ENCODE measurements at places on chromosomes 16 and 17.

- no peak for DNase-seq
Measured at GRCh38 chr16:35398180-35398579, 1938.8 kb downstream of the TP53TG3F start.

- no peak for DNase-seq
Measured at GRCh38 chr17:76199469-76199868, 40.8 kb downstream of the RNF157 start.

DNA sequence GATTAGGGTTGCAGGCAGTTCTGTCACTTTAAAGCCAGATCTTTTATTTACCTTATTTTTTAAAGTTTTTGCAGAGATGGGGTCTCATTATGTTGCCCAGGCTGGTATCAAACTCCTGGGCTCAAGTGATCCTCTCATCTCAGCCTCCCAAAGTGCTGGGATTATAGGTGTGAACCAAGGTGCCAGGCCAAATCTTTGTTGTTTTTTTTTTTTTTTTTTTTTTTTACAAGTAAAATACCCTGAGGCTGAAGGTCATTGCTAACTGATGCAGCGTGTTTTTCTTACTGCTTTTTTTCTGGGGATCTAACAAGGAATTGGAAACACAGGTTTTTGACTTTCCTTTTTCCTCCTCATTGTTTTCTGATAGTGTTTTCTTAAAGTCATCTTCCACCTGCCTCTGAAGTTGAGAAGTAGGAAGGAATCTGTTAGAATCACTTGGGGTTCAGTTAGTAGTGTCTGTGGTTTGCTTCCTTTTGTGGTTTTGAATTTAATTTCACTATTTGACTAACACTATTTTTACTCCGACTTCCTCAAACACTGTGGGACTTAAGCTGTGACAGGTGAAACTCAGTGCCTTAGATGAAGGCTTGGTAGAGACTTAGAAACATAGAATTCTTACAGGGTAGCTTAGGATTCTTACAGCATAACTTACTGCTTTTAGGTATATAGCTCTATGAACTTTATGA lies 22.2 kb downstream of the CLTC start:
- DNase-seq, result no peak

GRCh38 chr17:56866496-56866895 lies 32.5 kb downstream of the DGKE start:
- no peak for DNase-seq

DNA sequence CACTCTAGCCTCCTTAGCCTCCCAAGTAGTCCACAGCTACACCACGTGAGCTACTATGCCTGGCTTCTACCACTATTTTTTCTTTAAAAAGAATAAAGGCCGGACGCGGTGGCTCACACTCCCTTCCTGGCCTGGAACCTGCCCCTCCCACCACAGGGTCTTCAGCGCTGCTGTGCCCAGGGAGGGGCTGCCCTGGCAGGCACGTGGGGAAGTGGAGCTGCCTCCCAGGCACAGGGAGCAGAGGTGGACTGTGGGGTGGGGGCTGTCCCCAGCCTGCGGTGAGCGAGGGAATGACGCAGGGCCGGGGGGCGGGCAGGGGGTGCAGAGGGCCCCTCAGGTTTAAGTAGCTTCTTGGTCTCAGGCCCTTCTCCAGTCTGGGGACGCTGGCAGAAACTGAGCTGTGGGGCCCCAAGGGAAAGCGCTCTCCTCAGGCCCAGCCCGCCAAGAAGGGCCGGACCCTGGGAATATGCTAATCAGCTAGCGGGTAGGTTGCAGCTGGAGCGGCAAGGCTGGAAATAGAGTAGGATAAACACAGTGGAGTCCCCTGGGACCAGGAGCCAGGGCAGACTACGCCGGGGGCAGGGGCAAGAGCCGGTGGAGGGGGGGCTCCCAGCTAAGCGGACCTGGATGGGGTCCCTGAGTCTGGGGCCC lies 46.8 kb downstream of the TIMM22 start:
- DNase-seq, result no peak

DNA sequence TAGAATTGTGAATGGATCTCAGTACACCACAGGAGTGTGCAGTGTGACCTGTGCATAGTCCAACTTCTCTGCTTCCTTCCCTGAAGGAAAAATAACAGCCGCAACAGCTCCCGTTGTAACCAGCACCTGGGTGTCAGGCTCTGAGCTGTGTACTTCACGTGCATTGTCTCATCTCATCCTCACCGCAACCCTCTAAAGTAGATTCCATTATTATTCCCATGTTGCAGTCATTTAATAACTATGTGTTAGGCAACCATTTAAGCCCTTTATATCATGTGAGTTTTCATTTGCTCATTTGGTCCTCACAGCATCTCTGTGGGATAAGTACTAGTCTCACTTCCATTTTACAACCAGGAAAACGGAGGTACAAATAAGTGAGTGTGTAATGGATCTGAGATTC lies 247.0 kb upstream of the MAF start:
- no peak for DNase-seq

DNA sequence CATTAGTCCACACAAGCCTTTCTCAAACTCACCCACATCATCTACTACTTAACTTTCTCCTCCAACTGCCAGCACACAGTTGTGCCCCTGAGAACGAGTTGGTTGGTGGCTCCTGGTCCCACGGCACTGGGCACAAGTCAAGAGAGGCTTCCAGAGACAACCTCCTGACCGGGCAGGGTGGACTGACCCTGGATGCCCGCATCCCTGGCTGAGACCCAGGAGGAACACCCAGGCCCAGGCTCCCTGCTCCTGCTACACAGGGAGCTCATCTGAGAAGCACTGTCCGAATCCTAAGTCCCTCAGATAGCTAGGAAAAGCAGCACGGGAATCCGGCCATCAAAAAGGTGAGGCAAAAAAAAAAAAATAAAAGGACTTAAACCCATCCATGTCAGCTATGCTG lies 29.0 kb downstream of the WDR45B start:
- DNase-seq, result no peak

DNA sequence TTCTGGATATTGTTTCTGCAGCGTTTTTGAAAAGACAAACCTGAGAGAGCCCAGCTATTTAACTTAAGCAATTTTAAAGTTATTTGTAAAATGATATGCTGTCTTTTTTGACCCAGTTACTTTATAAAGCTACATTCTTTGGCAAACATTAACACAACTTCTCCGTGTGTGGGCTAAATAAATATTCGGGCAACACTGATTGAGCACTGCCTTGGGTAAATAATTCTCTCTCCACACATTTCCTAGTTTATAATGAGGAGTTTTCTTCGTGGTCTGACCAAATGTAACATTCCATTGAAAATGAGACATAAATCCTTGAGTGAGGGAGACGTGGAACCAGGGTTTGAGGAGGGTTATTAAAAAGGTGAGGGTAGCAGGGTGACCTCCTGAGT lies 142.8 kb downstream of the WWOX start:
- DNase-seq, result no peak

GRCh38 chr17:45384047-45384788 lies 48.5 kb downstream of the ARHGAP27 start:
- DNase-seq, result no peak

- no peak for DNase-seq
Measured at GRCh38 chr16:88856122-88856827, 472 bp downstream of the GALNS start.

GRCh38 chr17:80625627-80626026 lies 81.0 kb downstream of the RPTOR start:
- no peak for DNase-seq

GRCh38 chr16:48576927-48577326 lies 33.1 kb downstream of the N4BP1 start:
- no peak for DNase-seq

GRCh38 chr17:76772842-76773525 lies 35.1 kb downstream of the MFSD11 start:
- DNase-seq, result no peak

DNA sequence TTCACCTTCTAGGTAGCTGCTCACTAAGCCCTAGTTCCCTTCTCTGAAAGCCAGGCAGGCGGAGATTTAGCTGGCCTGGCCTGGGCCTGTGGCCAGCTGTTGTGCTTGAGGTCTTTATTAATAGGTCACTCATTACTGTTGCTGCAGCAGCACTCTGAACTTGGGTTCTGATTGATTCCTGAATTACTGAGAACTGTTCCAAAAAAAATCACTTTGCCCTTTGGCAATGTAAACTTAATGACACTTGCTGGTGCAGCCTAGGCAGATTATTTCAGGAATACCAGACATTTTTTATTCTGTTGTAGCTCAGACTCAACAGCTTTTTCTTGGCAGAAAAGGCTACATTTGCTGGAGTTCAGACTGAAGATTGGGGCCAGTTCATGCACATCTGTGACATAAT lies 2.7 kb downstream of the TOM1L1 start:
- no peak for DNase-seq

DNA sequence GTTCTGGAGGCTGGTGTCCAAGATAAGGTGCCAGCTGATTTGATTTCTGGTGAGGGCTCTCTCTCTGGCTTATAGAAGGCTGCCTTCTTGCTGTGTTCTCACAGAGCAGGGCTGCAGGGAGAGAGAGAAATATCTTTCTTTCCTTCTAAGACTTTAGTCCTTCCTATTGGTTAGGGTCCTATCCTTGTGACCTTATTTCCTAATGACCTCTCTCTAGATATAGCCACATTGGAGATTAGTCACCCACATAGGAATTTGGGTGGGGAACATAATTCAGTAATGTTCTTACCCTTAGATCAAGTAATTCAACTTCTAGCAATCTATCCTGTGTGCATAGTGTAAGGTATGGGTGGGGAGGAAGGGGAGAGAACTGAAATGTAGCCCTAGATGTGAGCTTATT lies 18.0 kb upstream of the ABCA5 start:
- no peak for DNase-seq

DNA sequence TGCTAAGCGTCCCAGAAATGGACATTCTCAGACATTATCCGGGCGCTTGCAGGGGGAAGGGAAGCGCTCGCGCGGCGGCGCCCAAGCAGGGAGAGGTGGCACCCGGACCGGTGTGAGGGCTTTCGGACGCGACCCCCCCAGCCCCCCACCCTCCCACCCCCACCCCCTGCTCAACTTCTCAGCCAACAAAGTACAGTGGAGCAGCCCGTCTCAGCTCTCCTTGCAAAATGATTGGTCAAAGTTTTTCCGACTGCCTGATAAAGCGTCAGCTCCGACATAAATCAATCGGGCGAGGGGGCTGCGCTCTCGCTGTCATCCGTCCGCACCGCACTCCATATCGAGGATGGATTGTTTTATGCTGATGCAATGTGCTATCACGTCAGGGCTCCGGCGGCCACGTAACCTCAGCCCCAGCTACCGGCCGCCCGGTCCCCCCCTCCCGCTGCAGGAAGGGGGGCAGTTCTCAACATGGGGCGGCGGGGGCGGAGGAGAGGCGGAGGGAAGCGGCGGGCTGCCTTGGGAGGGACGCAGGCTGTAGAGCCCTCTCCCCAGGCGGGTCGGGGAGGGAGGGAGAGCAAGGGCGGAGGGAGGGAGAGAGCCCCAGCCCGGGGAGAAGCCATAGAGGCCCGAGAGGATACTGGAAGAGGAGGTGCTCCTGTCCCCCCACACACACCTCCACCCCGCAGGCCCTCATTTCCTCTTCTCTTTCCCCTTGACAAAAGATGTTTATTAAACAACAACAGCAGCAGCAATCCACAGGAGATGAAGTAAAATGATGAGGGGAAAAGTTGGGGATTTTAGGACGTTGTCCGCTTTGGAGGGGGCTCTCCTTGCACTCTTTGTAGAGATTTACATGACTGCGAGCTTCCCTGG lies at the start of gene HOXB9:
Gene HOXB9 (minus strand): TSS at position 114 of the 873 bp plus-strand sequence. CDS start 89 bp downstream, at position 25.
- no peak for DNase-seq

- DNase-seq, result no peak
Measured at GRCh38 chr17:36608794-36609497, 7.6 kb downstream of the MRM1 start.

- DNase-seq, result no peak
Measured at GRCh38 chr17:83092186-83092585, 12.8 kb downstream of the METRNL start.

DNA sequence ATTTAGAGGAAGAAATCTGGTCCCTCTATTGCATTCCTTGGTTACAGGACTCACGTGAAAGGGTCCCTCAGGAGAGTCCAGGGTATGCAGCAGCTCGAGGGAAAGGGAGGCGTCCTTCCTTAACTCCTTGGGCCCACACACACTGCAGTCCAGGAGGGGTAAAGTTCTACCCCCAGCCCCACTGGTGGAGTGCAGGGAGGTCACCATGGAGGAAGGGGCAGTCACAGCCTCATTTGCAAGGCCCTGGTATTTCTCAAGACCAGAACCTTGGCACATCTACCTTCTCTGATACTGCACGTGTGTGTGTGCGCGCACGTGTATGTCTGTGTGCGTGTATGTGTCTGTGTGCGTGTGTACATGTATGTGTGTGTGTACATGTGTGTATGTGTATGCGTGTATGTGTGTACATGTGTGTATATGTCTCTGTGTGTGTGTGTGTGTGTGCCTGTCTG lies 11.1 kb downstream of the HIC1 start:
- no peak for DNase-seq

GRCh38 chr17:45995627-45996270 lies 3.3 kb upstream of the STH start:
- no peak for DNase-seq

DNA sequence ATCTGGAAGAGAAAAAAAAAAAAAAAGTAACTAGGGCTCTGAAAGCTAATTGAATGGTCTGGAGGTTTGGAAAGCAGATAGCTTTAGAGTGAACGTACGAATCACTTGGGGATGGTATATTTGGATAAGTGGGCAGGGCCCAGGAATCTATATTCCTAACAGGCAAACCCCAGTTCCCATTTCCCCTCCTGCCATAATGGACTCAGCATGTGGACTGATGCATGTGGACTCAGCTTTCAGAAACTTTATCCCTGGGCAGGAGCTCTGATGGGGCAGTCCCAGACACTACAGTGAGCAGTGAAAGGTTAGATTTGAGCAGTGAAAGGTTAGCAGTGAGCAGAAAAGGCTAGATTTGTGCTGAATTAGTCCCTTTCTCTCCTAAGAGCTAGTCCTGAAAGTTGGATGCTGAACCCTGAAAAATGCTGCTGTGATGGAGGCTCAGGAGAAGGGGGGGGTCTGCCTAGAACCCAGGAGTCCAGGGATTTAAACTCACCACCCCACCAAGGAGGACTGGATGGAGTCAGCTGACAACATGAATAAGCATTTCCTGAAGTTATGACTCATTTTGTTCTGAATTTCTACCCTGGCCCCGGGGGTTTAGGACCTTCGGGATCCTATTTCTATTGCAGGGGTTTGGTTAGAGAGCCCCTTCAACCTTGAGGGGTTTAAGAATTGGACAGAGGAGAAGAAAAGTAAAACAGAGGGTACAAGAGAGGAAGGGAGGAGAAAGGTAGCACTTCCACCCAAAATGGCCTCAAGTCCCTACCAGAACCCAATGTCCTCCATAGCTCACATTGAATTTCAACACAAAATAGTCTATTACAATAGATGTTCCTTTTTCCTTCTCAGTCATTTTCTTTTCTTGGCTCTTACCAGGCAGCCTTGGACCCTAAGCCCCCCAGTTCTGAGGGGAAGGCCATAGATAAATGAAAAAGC lies 10.3 kb upstream of the FZD2 start:
- DNase-seq, result no peak

DNA sequence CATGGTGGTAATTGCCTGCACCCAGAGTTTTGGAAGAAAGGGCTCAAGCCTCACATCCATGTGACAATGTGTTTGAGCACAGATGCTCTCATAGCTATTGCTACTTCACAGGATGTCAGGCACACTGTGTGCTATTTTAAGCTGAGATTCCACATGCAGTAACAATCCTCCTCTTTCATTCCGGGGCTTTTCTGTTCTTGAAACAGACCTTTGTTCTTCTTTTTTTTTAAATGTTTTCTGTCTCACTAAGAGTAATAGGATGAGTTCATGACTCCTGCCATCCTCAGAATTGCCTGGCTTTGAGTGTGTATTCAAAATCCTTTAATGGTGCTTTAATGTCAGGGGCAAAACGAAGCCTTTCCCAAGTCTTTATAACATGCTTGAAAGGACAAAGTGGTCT lies 198.9 kb downstream of the ABCC12 start:
- no peak for DNase-seq
